Activated effector memory CD4-positive, alpha-beta T cell treated with Interleukin-2 at 50 U/mL for 16 hours (primary cell): ENCODE measurements at places on chromosomes 6 and 20.

- no peak for DNase-seq
Measured at GRCh38 chr6:138722425-138723371, 50.9 kb upstream of the CCDC28A start.

- no peak for DNase-seq
Measured at GRCh38 chr6:12092762-12093161, 80.7 kb downstream of the HIVEP1 start.

- DNase-seq, result no peak
Measured at GRCh38 chr20:51563486-51564332, 21.2 kb upstream of the NFATC2 start.

GRCh38 chr6:36743538-36744303 lies 46.1 kb downstream of the RAB44 start:
- no peak for DNase-seq

- DNase-seq, result no peak
Measured at GRCh38 chr6:34146801-34147592, 1.1 kb upstream of the GRM4 start.

DNA sequence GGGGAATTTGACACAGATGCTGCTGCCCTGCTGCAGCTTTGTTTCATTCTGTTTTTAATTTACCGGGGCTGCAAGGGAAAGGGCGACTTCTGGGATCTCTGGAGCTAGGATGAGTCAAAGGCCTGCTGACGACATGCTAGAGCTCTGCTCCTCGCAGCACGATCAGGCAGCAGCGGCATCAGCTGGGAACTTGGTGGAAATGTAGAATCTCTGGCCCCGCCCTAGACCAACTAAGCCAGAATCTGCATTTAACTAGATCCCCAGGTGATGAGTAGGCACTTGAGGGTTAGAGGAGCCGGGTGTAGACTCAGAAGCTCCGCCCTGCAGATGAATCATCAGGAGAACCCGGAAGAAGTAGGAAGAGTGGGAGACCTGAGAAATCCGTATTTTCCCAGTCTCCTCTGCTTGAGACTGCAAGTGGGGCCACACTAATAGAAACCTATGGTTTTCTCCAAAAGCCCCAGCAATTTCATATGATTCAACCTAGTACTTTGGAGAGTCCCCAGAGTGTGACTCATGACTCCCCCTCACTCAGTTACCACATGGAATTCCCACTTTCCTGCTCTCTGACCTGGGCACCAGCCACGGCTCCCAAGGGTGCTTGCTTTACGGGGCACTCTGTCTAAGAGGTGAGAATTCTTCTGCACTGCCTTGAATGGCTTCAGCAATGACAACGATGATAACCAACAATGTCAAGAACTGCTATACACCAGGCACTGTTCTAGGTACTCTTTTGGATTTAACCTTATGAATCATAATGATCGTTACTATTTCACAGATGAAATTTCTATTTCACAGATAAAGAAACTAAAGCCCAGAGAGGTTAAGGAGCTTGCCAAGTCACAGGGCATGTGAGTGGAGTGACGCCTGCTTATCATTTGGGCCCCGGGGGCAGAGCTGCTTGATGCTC lies 18.1 kb downstream of the TUBB2B start:
- peak; percentile 13 for DNase-seq

DNA sequence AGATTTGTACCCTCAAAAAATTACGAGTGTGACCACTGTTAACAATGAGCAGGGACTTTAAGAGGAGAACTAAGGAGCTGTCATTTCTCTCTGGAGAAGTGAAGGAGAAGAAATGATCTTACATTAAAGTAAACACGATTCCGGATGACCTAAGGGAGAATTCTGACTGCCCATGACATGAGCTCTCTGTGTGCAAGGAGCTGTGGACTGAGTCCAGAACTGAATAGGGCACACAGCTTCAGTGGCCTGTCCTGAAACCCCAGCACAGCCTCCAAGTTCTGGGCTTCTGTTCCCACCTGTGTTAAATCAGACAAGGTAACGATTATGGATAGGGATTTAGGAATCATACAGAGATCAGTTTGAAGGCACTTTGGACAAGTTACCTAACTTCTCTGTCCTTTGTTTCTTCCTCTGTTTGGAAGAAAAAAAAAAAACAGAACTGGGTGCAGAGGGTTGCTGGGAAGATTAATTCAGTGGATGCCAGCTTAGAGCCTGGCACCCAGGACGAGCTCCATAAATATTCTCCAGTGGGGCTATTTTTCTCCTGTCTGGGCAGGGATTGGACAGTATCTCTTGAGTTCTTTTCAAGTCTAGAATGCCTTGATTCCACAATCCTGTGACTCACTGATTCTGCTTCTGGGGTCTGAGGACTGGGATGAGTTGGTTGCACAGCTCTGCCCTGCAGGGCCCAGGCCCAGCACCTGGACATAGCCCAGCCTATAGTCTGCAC lies 65.7 kb downstream of the MRPL14 start:
- no peak for DNase-seq

- DNase-seq, result no peak
Measured at GRCh38 chr6:132316970-132317369, 84.3 kb downstream of the MOXD1 start.

- no peak for DNase-seq
Measured at GRCh38 chr6:6824381-6824780, 235.9 kb downstream of the LY86 start.

DNA sequence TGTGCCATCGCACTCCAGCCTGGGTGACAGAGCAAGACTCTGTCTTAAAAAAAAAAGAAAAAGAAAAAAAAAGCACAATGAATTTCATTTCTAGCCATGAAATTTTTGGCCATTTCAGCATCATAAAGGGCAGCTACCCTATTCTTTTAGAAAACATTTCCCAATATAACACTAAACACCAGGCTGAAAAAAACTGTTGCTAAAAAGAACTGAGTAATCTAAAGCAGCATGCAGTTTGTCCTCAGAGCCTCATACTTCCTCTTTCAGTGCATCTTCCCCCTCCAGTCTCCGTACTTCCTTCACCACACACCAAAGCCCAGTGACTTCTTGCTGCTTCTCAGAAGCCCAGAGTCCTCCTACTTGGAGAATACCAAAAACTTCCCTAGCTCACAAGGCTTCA lies 5.6 kb upstream of the IFNGR1 start:
- no peak for DNase-seq

DNA sequence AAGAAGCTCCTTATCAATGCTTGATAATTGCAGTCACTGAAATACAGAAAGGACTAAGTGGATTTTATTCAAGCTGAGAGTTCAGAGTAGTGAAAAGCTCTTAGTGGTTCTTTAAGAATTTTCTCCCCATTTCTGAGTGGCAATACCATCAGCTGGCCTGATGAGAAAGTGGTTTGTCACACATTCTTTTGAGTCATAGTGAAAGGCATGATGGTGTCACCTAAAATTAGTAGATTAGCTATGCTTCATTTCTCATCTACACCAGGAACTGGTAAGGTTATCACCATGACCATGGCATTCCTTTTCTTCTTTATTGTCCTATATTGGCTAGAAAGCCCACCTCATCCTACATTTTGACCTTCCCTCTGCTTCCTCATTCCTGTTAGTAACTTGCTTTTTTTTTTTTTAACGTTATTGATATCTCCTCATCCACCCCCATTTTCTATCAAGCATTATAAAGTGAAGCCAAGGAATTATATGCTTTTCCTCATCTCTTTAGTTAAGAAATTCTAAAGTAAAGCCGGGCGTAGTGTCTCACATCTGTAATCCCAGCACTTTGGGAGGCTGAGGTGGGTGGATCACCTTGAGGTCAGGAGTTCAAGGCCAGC lies 67.4 kb upstream of the LOC128125822 start:
- no peak for DNase-seq

- no peak for DNase-seq
Measured at GRCh38 chr6:26474439-26474881, 16.7 kb downstream of the BTN2A1 start.

- no peak for DNase-seq
Measured at GRCh38 chr6:79737172-79737571, 106.0 kb downstream of the SH3BGRL2 start.

DNA sequence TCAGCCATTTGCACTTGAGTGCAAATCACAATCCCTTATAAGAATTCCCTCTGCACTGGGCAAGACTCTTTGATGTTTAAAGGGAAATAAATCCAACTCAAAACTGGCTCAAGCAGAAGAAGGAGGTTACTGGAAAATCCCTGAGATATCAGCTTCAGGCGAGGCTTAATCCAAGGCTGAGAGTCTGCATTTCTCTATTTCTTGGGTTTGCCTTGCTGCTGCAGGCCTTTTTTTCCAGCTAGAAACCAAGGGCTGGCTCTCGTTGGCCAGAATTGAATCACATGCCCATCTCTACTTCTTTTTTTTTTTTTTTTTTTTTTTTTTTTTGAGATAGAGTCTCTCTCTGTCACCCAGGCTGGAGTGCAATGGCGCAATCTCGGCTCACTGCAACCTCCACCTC lies 11.7 kb downstream of the HCK start:
- no peak for DNase-seq

GRCh38 chr20:32116079-32116521 lies 6.6 kb downstream of the TM9SF4 start:
- no peak for DNase-seq

DNA sequence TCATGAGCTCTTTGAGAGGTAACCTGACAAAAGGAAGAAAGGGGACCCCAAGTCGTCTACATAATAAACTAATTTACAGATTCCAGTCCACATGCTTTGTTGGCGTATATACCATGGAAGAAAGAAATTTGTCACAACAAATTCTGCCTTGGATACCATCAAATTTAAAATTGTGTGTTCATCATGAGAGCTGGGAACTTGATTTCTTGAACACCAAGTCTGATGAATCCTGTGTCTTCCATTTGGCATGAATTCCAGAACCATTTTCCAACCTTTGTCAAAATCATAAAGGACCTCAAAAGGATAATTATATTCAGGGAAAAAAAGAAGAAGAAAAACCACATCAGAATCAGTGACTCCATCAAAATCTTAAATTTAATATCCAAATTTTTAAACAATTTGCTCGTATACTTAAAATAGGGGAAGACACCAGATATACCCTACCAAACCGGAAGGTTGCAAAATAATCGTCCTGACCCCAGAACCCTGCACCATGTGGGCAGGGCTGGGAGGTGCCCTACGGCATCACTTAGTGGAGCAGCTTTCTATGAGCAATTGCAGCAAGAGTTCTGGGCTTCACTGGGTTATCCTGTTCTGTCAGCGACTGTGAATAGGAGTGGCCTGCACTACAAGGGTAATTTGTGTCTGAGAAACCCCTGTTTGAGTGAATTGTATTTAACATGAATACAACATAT lies 74.1 kb upstream of the INSM1 start:
- DNase-seq, result no peak

DNA sequence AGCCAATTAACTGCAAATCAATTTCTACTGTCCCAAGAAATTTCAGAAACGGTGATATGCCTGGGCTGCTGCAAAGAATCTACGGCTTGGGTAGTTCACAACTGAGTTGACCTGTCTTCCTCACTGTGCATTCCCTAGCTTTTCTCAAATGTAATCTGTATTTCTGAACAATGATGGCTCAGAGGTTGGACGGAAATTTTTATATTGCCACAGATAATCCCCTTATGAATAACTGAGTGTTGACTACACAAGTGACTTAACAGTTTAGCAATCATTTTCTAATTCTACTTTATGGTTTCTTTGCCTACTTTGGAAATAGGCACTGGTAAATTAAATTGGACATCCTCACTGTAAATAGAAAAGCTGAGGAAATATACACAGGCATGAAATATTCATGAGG lies 94.5 kb downstream of the ARHGAP18 start:
- DNase-seq, result no peak

GRCh38 chr6:106142876-106143431 lies 56.8 kb downstream of the PRDM1 start:
- DNase-seq, result no peak

DNA sequence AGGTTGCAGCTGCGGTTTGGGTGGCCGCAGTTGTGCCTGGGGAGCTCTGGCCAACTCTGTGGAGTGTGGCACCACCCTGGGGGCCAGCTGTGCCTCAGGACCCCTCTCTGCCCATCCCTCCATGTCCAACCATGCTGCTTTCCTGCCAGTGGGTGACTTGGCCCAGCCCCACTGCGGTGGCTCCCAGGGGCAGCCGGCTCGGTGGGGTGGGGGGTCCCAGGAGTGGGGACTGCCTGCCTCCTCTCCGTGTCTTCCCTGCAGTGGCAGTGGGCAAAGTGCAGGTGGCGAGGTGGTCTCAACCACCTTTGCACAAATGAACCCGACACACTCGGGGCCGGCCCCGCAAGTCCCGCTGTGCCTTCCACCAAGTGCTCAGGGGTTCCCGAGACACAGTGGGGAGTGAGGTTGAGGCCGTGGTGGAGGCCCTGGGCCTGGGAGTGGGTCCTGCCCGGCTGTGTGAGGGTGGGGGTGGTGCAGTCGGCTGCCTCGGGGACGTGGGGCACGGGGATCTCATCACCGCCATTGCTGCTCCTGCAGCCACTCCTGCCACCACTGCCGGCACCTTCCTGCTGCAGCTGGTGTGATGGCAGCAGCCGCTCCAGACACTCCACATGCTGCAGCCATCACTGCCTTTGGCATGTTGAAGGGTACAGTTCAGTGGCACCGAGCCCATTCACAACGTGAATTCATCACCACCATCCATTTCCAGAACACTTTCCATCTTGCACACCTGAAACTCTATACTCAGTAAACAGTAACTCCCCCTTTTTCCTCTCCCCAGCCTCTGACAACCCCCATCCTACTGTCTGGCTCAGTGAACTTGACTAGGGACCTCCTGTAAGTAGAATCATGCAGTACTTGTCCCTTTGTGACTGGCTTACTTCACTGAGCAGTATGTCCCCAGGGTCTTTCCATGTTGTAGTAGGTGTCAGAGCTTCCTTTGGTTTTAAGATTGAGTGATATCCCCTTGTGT lies 10.7 kb upstream of the SLCO4A1 start:
- no peak for DNase-seq

GRCh38 chr20:44041001-44041400 lies 126.3 kb downstream of the TOX2 start:
- DNase-seq, result no peak

DNA sequence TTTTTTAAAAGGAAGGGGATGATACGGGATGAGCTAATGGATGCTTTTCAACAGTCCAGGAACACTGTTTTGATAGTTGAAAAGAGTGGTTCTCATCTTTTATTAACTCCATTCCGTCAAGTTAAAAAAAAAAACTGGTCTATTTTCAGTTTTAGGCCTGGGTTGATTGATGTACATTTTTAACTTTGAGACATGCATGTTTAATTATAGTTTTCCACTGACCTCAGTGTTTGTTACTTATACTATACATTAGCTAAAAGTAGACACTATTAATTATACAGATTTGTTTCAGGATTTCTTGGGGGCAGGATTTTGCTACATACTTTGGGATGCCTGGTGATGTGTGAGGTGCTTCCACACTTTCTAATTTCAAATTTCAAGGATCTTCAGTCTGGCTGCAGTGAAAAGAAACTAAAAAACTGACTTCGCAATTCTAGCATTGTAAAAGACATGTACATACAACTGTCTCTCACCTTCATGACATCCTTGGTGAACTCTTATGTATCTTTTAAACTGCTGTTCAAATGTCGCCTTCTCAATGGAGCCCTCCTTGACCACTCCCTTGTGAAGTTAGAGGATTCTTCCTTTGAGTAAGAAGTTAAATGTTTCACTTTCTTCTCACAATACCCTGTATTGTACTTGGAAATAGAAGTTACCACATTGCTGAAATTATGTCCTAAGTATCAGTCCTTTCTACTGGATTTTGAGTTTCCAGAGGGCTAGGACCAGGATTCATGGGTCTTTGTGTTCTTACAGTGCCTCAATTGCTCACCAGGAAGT lies 101.7 kb downstream of the TSHZ2 start:
- DNase-seq, result no peak

GRCh38 chr20:32483351-32484224 lies 101.5 kb downstream of the NOL4L start:
- DNase-seq, result peak; percentile 51

GRCh38 chr6:37960139-37960935 lies 140.8 kb downstream of the ZFAND3 start:
- DNase-seq, result no peak

GRCh38 chr6:70424291-70424690 lies 11.0 kb downstream of the FAM135A start:
- DNase-seq, result no peak

GRCh38 chr20:17501701-17502100 lies 29.5 kb downstream of the BFSP1 start:
- DNase-seq, result no peak
